ENCODE measurements at places on chromosomes 7 and 10.
A peak's percentile ranks its signal among the peaks of the same experiment; 100 is the strongest.

DNA sequence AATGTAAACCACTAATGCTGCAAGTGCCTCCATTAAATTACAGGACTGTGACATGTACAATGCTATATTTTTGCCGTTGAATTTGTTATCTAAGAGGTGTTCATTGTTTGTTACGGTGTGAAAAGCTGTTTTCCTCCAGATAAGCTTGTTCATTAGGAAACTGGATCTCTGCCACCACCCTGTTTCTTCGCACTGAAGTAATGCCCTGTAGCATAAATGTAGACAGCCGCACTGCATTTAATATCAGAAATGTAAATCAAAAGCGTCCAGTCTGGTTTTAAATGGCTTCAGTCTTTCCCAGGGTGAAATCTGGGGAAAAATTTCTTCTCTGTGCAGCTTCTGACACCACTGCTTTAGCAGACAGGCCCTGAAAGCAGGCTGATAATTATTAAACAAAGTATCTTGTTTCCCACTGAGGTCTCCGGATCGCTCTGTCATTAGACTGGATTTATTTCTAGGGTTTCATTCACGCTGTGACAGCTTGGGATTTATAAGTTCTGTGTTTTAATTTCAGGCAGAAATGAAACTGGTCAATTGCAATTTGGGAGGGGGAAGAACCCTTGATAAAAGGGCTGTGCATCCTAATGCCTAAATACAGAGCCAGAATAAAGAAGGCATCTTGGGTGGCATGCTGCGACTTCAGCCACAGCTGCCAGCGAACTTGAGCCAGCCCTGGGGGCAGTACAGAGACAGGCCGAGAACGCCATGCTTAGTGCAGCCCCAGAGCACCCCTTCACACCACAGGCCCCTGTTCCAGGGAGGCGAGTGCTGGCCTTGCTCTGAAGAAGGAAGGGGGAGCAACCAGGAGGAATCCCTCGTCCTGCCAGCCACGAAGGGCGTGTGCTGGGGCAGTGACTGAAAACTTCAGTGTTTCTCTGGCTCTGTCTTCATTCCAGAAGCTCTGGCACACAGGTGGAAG, 547.7 kb upstream of the GALNT17 start:
- DNase-seq = no peak

DNA sequence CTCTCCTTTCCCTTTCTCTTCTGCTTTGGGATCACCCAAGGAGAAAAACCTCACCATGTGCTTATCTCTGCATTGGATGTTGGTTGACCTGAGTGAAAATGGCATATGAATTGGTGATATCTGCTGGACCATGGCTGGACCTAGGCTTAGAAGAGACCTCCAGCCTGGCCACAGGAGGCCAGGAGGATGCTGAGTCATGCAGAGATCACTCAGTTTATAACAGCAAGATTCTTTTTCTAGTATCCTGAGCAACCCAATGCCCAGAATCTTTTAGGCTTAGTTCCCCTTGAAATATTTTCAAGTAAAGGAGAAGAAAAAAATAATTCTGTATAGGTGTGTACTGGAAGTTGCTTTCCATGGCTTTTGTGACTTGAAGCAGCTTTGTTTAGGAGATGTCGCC, 236.3 kb downstream of the KLF6 start:
- DNase-seq = no peak

DNA sequence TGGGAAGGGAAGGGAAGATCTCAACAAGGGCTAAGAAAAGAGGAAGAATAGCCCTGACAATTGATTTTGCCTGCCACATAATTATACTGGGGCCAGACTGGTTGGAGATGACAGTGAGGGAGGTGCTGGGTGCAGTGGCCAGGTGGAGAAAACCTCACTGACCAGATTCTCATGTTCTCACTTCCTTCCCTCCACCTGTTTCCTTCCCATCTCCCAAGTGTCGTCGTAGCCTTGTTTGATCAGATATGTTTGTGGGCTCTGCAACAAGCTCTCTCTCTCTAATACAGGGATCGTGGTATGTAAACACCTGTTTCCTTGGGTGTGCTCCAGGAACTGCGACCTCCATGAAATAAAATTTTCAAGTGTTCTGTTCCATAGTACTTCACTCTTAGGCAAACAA, 60.2 kb downstream of the VCL start:
- DNase-seq = no peak

DNA sequence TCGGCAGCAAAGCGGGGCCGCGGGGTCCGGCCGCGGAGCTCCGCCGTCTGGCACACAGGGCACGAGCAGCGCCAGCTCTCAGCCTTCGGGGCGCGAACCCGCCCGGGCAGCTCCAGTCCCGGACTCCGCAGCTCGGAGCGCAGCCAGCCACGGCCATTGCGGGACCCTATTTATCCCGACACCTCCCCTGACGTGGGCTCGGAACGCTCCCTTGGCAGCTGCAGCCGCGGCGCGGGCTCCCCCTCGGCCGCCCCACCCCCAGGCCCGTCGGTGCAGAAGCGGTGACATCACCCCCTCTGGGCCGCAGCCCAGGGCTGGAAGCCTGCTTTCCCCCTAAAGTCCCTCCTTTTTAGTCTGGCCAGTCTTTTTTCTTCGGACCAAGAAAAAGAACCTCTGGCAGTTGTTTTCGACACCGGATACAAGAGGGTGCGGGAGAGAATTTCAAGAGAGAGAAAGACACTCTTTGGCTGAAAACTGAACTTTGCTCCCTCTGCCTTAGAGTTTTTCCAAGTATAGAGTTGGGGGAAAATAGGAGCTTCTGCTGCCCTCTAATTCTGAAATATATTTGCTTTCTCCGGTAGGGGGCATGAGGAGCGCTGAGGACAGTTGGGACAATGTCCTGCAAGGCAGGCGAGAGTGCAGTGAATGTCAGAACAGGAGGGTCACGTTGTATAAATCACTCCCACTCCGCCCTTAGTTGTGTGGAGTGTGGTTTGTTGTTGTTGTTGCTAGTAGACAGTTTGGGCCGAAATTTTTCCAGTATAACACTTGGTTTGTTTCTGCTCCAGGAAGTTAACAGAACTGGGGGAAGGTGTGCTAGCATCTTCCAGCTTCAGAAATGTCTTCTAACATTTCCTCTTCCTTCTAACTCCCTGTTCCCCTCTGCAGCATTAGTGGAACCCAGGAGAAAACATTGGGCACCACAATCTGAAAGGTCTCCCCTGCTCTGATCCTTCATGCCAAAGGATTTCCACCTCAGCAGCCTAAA, at the start of gene SFRP4:
Gene SFRP4 (minus strand): TSS at position 145 of the 988 bp plus-strand sequence. CDS start 280 bp downstream, outside the sequence.
- DNase-seq = peak; percentile 48

DNA sequence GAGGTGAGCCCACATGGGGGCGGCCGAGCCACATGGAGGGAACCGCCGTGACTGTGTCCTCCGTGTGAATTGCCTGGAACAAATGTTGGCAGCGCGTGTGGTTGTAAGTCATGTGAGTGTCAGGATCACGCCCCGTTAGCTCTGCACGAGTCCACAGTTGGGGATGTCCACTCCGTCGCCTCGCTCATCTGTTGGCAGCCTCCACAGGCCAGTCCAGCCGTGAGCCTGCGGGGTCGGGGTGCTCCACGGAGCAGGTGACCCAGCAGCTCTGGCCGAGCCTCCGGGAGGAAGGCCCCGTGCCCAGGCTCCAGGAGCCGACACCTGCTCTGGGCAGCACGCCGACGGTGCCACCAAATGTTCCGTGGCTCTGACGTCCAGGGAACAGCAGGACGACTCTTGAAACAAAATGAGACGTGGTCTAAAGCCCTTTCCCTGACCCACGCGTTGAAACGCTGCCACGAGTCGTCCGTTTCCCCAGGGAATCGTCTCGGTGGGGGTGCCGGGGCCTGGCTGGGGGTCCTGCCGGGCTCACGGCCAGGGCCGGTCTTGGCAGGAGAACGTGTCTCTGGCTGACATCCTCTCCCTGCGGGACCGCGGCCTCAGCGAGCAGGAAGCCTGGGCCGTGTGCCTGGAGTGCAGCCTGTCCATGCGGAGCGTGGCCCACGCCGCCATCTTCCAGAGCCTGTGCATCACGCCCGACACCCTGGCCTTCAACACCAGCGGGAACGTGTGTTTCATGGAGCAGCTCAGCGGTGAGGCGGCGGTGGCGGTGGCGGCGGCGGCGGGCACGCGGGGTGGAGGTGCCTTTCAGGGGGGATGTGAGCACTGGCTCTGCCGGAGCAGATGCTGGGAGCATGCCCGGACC, 7.0 kb downstream of the KNDC1 start:
- no peak for DNase-seq

- no peak for DNase-seq
These were observed 228.0 kb downstream of the CACNB2 start for GRCh38 chr10:18368273-18368672.

GRCh38 chr10:55227967-55228366, 426.9 kb upstream of the PCDH15 start:
- DNase-seq = no peak

DNA sequence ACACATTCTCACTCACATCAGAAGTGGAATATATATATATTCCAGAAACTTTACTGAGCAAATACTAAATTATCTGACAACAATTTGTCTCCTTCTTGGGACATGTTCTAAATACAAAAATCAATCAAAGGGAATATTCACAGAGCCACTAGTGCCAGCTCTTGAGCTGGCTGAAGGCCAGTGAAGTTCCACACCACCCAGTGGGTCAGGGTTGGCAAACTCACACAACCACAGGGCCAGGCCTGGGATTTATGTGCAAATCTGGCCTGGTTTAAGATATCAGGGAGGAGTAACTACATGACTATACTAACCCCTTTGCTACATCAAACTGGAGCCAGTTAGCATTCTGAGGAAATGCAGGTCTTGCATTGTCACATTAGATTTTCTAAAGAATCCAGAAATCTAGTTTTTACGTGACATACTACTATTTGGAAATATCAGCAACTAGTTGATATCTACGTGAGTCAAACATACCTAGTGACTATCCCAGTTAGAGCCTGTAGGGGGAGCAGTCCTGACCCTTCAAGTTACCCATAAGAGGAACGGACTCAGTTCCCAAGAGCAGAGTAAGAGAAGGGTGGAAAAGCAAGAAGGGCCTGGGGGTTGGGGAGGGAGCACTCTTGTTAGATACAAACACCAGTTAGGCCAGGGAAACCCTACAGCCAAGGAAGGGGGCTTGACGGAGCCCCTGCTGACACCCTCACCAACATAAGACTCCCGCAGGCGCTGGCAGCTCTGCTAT, 600.4 kb downstream of the KCNMA1 start:
- no peak for DNase-seq

- no peak for DNase-seq
These were observed 771.2 kb downstream of the NXPH1 start for GRCh38 chr7:9204571-9204970.

DNA sequence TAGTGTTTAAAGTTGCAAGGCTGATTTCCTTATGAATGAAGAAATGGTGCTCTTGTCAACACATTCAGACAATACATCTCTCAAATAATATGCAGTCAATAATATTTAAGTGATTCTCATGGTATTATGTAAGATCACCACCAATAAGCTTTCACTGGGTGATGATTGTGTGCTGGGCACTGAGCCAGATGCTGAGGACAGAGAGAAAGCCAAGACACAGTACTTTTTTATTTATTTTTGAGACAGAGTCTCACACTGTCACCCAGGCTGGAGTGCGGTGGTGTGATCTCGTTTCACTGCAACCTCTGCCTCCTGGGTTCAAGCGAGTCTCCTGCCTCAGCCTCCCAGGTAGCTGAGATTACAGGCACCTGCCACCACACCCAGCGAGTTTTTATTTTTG, 130.6 kb upstream of the LSM8 start:
- no peak for DNase-seq

GRCh38 chr7:99653754-99654153, 26.0 kb downstream of the CYP3A5 start:
- DNase-seq = no peak

- DNase-seq = no peak
These were observed 133.8 kb upstream of the HDAC9 start for GRCh38 chr7:18361756-18362155.

- DNase-seq = no peak
These were observed 57.8 kb downstream of the TRIL start for GRCh38 chr7:28900311-28900710.

GRCh38 chr7:146375170-146375569, 258.6 kb downstream of the CNTNAP2 start:
- no peak for DNase-seq

DNA sequence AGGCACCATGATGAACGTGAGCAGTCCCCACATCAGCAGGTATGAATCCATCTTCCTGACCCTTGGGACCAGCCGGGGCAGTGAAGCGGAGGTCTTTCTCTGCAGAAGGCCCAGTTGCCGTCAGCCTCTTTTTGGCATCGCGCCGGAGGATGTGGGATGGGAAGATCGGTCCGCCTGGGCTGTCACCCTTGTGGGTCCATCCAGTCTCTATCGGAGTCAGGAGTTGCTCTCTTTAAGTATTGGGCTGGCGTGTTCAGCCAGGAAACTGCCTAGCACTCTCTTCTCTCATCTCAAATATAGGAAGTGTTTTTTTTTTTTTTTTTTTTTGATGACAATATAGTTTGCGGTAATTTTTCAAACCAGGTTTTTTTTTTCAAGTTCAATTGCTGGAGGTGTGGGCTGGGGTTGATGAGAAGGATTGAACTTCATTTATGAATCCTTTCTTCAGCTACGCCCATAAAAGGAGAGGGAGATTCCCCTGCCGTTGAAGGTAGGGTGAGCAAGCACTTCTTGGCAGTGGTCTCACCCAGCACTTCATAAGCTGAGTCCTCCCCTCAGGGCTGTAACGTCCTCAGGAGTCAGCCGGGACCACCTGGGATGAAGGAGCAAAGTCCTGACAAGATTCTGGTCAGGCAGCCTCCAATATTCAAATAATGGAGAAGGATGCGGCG, at the start of gene IL2RA:
Gene IL2RA (minus strand): TSS at position 267 of the 671 bp plus-strand sequence. CDS start 216 bp downstream, at position 51.
- DNase-seq = no peak

- peak; percentile 15 for DNase-seq
These were observed 121.9 kb downstream of the GFRA1 start for GRCh38 chr10:116151076-116151475.

DNA sequence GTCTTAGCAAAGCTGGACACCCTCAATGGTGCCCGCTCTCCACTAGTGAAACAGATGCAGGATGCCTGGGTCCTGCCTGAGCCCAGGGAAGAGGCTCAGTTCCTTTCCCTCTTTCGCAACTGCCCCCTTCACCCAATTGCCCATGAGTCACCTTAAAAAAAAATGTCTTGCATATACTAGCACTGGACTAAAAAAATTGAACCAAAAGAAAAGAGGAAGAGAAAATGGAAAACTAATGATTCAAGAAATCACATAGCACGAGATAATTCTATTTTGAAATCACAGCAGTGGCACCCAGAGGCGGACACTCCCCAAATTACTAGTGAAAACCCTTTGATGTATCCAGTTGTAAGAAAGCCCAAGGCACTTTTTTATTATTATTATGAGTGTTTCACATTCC, 972.5 kb downstream of the LRMDA start:
- DNase-seq = peak; percentile 79

- no peak for DNase-seq
These were observed 194.3 kb downstream of the SORCS3 start for GRCh38 chr10:104835422-104835821.

DNA sequence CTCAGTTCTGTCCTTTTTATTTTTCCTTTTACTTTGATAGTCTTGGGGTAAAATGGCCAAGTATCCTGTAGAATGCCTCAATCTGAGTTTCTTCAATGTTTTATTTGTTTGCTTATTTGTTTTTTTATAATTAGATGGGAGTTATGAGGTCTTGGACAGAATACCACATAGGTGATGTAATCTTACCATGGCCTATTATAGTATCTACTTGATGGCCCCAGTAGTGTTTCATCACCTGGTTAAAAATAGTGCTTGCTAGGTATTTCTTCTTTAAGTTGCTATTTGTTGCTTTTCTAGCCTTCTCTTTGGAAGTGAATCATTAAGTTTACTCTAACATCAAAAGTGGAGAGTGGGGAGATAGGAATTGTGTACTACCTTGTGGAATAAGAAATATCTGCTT, 1020.0 kb upstream of the KCND2 start:
- no peak for DNase-seq

GRCh38 chr7:134449680-134450079, 9.2 kb downstream of the AKR1B1 start:
- DNase-seq = peak; percentile 27

- peak; percentile 42 for DNase-seq
These were observed 70.6 kb upstream of the STARD3NL start for GRCh38 chr7:38107486-38107893.

- peak; percentile 27 for DNase-seq
These were observed 654.6 kb upstream of the GALNT17 start for GRCh38 chr7:70477036-70478010.

Measured in AG10803 (cell line).